ENCODE measurements at places on chromosomes 7 and 10. TPM values are rescaled to one million over a fixed set of nuclear protein-coding genes. Genes with fewer than 3 reads are reported as not detected.

GRCh38 chr10:20267734-20268133 is 451.5 kb downstream of the PLXDC2 start:
- DNase-seq, result no peak

- DNase-seq, result no peak
These were observed 221.4 kb upstream of the SEMA3C start for GRCh38 chr7:81140252-81140651.

DNA sequence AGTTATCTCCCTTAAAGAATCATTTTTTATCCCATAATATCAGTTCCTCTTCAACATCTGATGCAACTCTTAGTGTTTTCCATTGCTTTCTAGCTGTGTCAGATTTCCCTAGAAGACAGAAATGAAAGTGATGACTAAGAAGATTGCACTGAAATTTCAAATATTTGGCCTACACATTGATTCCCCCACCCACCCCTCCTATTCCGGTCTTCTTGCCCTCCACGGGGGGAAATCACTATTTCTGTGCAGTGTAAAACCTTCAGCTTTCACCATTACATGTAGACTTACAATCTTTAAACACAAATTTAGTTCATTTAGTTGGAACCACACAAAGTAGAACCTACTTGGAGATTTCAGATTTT is 63.7 kb upstream of the IL6 start:
- DNase-seq, result no peak

DNA sequence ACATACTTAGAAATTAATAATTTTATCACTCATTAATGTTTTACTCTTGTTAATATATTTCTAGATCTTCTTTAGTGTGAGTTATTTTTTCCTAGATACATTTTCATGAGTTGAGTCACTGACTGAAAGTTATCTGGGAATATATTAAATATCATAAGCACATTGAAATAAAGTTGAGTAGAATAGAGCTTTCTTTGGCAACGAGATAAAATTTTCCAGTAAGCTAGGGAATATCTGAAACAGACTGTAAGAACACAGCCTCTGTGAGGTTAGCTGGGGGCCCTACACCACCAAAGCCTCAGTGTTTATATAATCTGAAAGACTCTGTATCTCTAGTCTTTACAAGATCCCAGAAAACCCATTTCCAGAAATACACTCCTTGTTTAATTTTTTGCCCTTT is 347.8 kb upstream of the PLXDC2 start:
- no peak for DNase-seq

GRCh38 chr7:29896685-29897411 is 90.5 kb downstream of the WIPF3 start:
- no peak for DNase-seq

DNA sequence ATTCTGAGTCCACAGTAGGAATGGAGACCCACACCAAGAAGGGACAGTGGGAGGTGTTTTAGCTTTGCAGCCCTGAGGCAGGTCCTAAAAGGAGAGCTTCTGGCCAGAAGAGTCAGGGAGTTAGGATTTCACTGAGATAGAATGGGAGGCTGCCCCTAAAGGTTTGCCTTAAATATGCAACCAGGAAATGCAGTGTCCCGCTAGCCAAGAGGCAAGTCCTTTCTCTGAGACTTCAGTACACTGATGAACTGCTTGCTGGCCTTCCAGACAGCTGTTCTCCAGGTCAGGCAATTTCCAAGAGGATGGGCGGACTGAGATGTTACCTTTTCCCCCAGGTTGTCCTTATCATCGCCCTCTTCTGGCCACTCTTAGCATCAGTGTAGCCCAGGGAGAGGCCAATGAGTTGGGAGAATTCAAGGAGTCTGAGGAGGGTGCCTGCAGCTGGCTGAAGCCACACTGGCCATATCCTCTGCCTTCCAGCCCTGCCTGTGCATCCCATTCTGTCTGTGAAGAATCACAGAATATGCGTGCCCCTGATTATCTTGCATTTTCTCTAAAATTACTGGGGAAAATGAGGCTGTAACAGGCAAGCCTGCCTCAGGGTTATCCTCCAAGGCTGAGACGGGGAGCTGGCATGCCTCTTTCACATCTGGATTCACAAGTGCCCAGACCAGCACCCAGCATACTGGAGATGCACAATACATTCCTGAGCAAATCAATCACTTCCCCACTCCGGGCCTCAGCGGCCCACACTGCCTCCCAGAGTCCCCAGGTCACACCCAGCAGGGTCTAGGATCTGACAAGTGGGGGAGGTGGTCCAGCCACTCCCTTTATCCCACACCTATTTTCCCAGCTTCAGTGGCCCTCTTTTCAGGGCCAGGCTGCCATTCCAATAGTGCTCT is 2.4 kb downstream of the TLL2 start:
- DNase-seq, result peak; percentile 30

Gene NPSR1
- 0.06 TPM for polyA plus RNA-seq

Gene HOXA2
- 11.0 TPM for polyA plus RNA-seq

Gene PDZD8
- 34.4 TPM for polyA plus RNA-seq

Gene NUPR2
- polyA plus RNA-seq, result 3.1 TPM

Gene ZPBP
- 0.53 TPM for polyA plus RNA-seq

Gene SLIT1
- polyA plus RNA-seq, result 8.3 TPM

Measured in renal pelvis (tissue), 12 donors.